NCI-H1417 (cell line): ENCODE measurements at places on chromosomes 2 and 18.

- DNase-seq = no peak
Observed at GRCh38 chr18:3046216-3046808, 33.4 kb upstream of the LPIN2 start.

DNA sequence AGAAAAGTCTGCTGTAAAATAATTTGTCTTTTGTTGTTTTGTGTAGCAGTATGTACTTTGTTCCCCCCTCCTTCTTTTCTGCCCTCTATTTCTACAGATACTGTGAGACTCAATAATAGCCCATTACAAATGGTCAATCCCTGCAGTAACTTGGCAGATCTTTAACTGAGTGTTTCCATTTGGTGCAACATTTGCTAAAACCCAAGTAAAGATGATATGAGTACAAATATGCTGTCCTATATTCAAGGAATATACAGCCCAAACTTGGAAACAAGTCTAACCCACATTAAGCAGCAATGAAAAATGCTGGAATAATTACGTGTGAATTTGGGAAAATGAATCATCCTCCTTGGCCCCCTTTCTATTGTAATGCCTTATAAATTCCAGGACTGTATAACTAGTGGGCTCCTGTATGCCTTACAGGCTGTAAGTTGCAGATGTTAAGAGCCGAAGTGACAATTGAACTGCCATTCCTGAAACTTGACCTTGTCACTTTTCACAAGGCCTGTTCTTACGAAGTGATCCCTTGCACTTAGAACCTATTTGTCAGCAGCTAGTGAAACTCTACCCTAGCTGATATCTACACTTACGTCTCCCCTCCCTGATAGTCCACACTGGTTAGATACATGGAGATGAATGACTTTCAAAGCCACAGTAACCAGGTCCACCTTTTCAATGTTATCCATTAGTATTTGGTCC is 104.9 kb downstream of the IRS1 start:
- DNase-seq = no peak

GRCh38 chr2:227891673-227892072 is 20.2 kb downstream of the DAW1 start:
- DNase-seq = no peak

GRCh38 chr2:110872521-110872920 is 140.1 kb downstream of the ACOXL start:
- DNase-seq = no peak

DNA sequence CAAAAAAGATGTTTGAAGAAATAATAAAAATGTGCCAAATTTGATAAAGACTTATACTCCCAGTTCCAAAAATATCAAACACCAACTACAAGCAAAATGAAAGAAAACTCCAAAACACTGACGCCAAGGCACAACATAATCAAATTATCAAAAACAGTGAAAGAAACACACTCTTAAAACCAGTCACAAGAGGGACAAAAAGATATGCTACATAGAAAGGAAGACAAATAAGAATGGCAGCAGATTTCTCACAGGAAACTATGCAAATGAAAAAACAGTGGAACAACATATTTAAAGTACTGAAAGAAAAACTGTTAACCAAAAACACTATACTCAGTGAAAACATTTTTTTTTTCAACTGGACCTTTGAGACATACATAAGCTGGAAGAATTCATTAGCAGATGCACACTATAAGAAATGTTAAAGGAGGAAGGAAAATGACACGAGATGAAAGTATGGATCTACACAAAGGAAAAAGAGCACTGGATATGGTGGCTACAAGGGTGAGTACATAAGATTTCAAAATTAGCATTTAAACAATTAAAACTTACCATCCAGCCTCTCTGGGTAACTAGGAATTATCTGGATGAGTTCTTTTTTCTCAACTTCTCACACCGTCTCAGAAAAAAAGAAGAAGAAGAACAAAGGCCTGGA is 94.0 kb upstream of the ACVR1C start:
- no peak for DNase-seq

DNA sequence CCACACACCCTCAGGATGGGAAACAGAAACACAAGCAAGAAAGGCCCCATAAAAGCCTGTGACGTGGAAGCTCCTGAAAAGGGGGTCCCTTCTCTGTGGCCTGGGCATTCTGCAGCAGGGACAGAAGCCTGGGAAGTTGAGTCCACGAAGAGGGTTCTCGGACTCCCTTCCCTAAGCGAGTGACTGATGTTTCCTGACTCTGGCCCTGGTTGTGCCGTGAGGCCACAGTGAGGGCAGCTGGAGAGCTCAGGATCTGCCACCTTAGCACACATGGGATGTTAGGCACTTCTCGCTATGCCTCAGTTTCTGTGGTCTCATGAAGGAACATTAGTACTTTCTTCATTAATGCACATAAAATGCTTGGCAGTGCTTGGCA is 87.2 kb upstream of the ZFP36L2 start:
- DNase-seq = no peak

DNA sequence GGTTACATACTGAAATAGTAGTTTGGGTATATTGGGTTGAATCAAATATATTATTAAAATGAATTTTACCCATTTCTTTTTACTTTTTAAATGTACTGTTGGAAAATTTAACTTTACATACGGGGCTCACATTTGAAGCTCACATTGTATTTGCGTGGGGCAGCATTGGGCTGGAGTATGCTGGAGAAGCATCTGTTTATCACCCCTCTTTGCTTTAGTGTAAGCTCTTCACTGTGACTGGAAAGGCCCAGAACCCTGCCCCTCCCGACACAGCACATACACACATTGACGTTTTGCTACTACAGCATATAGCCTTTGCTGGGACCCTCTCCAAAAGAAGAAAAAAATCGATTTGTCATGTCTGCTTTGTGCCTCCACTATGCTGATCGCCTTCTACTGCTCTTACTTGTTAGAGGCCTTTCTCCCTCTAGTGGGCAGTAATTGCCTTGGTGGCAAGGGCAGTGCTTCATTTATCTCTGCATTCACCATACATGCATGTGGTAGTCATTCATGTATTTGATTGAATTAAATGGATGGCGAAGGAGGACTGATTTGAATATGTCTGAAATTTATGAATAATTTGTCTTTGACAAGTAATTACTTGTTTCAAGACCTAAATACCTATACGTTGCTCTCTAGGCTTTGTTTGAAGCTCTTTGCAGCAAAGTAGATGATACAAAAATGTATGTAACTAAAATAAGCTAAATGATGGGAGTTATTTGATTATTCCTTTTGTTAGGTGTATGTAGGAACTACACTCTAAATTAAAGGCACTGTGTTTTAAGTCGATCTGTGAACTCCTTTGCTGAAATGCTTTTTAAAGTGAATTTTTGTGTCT is 37.4 kb downstream of the VAPA start:
- DNase-seq = peak; percentile 20

- DNase-seq = no peak
Observed at GRCh38 chr2:175074478-175074877, 69.3 kb upstream of the CHN1 start.

DNA sequence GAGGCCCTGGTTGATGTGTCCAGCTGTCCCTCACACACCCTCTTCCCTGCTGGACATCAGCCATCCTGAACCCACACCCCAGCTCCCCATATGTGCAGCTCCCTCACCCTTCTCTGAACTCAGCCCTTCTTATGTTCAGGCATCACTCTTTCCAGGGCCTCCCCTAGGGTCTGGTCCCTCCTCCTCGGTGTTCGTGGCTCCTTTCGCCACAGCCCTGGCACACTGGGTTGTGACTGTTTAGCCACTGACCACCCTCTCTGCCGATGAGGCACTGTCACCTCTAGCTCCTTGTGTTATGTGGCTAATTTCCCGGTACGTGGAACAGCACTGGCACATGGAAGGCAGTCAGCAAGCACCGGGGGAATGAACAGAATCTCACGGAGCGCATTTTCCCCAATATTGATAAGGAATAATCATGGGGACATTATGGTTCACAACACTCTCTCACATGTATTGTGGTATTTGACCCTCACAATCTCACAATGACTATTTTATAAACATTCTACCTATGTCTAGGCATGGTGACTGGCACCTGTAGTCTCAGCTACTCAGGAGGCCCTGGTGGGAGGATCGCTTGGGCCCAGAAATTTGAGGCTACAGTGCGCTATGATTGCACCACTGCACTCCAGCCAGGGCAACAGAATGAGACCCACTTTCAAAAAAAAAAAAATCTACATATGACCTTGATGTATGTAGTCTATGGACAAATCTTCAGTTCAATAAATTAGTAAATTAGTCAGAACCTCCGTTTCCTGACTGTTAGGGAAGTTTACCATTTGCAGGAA is 292.1 kb downstream of the MYT1L start:
- no peak for DNase-seq

DNA sequence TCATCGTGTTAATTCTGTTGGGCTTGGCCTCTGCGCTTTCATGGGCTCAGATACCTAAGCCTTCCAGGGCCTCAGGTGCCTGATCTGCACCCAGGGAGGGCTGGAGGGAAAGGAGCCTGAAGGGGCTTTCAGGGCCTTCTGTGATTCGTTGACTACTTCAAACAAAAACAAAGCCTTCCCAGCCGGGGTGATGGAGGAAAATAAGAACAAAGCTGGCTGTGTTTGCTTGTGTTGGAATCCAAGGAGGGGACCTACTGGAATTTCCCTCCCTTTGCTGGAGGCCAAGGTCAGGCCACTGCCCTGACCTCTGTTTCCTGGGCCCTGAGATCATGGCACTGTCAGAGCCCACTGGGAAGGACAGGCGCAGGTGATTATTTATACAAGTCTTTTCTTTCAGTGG is 135.3 kb downstream of the KLHL29 start:
- DNase-seq = no peak

DNA sequence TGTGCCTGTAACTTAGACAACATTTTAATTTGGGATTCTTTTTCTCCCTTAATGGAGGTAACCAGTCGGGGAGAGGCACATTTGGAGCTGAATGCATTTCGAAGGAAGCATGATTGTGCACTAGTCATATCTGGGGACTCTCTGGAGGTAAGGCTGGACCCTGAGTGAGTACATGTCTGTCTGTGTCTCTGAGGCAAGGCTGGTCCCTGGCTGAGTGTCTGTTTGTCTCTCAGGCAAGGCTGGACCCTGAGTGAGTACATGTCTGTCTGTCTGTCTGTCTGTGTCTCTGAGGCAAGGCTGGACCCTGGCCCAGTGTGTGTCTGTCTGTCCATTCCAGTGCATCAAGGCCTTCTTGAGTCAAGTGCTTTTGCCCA is 51.5 kb upstream of the NFATC1 start:
- DNase-seq = no peak

DNA sequence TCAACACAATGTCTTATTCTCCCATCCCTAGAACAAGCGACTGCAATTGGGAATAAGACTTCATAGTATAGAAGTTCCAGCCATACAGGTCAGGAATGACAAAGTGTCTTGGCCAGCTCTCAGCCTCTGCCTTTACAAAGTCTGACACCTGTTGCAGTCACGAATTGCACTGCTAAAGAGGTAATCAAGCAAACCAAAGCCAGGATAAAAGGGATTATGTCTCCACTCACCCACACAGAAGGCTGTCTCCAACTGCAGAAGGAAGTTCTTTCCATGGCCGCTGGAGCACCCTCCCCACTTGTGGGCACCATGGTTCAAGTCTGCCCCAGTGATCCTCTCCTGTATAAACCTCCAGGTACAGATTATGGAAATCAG is 114.8 kb upstream of the PKDCC start:
- DNase-seq = no peak

DNA sequence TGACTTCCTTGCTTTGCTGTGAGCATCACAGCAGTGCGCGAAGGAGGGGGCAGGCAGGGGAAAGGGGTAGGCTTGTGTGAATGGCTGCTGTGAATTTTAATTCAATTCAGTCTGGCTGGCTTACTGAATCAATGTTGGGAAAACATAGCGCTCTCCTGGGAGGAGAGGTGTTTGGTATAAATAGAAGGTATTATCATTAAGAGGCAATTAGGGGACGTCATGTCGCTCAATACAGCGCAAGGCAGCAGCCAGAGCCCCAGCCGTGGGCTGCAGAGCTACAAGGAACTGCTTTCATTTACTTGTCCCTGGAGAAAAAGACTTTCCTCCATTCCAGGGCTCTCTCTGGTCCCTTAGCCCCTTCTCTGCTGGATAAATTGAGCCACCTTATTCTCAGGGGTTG is 181.4 kb upstream of the MSH6 start:
- DNase-seq = peak; percentile 78

DNA sequence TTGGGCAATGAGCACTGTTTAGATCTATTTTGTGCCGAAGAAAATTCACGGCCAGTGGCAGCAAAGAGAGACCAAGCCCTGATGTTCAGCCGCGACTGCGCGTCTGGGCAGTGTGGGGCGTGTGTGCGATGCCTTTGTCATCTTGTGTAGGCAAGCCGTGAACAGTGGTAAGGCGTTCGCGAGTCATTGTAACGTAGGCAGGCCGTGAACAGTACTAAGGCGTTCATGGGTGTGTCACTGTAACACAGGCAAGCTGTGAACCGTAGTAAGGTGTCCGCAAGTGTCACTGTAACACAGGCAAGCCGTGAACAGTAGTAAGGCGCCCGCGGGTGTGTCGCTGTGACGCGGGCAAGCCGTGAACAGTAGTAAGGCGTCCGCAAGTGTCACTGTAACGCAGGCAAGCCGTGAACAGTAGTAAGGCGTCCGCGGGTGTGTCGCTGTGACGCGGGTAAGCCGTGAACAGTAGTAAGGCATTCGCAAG is 99.9 kb downstream of the NFATC1 start:
- DNase-seq = no peak

DNA sequence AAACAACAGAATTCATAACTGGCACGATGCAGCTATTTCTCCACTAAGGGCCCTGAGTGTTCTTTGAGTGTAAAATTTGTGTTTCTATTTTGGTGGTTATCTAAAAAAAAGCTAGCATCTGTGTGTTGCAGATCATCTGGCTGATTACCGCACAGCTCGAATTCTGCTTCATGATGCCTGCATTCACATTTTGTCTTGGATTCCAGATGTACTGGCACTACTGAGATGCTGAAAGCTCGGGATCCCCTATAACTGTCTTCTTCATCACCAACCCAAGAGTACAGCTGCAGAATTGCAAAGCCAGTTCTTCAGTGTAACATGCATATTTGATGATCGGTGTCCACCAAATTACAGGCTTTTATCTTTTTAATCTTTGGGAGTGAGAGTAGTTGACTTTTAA is 51.6 kb upstream of the ZNF532 start:
- no peak for DNase-seq

DNA sequence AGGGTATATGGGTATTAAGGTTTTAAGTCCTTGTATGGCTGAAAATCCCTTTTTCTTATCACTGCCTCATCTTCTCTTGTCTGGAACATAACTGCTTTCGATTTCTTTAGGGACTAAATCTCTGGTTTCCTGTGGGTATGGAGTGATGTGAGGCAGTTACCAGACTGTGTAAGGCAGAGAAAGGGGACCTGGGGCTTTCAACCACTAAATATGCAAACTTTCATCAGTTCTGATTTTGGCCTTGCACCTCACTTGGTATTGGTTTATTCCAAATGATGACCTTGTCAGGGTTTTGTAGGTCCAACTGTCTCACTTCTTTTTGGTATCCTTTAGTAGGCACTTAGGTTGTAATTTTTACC is 9.3 kb downstream of the MAP4K4 start:
- no peak for DNase-seq

DNA sequence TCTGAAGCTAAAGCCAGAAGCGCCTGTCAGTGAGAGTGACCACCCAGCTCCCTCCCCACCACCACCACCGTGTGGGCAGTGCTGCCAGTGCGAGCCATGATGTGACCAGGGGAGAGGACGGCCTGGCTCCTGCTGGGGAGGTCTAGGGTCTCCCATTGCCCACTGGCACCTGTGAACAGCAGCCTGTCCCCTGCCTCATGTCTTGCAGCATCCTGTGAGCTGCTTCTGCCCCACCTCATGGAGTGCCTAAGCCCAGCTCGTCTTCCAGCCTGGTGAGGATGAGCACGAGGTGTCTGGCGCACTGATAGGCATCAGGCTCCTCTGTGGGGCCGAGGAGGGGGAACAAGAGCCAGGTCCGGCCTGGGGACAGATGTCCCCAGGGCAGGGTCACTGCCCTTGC is 61.4 kb downstream of the FAM168B start:
- no peak for DNase-seq
